ENCODE measurements at places on chromosomes 2 and 18. TPM values are rescaled to one million over a fixed set of nuclear protein-coding genes. Genes with fewer than 3 reads are reported as not detected.

CNDP2 gene
- total RNA-seq, result 176 TPM

FBXO48 gene
- total RNA-seq, result 3.4 TPM

DNA sequence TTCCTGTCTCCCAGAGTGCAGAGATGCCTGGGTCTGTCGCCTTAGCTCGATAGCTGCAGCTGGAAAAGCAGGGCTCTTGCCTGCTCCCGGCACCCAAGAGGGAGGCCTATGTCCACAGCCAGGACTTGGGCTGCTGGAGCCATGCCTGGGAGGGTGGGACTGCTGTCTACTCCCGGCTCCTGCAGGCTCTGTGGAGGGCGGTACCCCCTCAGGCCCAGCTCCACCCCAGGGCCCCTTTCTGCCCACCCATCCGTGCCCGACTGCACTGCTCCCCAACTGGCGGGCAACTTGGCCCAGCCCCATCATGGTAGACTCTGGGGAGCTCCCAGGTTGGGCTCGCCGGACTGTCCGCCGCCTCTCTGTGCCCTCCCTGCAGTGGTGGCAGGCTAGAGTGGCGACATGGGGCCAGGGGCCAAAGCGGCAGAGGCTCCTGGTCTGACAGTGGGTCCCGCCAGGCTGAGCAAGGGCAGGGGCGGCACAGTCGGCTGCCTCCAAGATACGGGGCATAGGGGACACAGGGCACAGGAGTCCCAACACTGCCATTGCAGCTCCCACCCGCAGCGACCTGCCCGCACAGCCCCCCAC lies 901.0 kb downstream of the CCDC85A start:
- H3K27ac ChIP-seq, result no peak overlapping the region
- H3K4me3 ChIP-seq, result no peak overlapping the region
- no peaks in the 10 kb centered on the region for H3K27me3 ChIP-seq
- H3K4me1 ChIP-seq, result no peaks in the 10 kb centered on the region
- no peaks in the 10 kb centered on the region for H3K36me3 ChIP-seq
- DNase-seq, result no peak

GRCh38 chr2:166381-166780 lies 97.5 kb downstream of the SH3YL1 start:
- peaks cover 20% of the 10 kb centered on the region for H3K27me3 ChIP-seq
- H3K4me3 ChIP-seq, result no peak overlapping the region
- peaks cover 2% of the 10 kb centered on the region for H3K36me3 ChIP-seq
- no peak for DNase-seq
- no peak overlapping the region for H3K27ac ChIP-seq

- H3K4me3 ChIP-seq, result no peak overlapping the region
- H3K27me3 ChIP-seq, result no peaks in the 10 kb centered on the region
- H3K4me1 ChIP-seq, result peaks cover 19% of the 10 kb centered on the region
- peaks cover 44% of the 10 kb centered on the region for H3K36me3 ChIP-seq
Measured at GRCh38 chr2:229780856-229781773, 66.8 kb upstream of the DNER start.

DNA sequence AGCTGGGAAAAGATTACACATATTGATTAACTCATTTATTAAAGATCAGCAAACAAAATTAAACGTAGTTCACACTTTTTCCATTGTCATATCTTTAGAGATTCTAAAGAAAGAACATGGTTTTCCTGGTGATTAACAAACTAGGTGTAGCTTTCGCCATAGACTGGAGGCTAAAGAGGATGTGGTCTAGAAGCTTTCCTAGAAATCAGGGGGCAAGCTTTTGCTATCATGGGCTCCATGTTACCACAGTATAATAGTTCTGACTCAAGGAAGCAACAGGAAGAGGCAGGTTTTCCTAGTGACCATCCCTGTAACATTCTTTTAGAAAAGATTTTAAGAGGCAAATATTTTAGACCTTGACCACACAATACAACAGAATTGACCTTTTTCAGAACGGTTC lies 232.7 kb downstream of the METTL4 start:
- peaks cover 11% of the 10 kb centered on the region for H3K4me1 ChIP-seq
- DNase-seq, result no peak
- H3K27me3 ChIP-seq, result peaks cover 27% of the 10 kb centered on the region
- no peak overlapping the region for H3K27ac ChIP-seq

DNA sequence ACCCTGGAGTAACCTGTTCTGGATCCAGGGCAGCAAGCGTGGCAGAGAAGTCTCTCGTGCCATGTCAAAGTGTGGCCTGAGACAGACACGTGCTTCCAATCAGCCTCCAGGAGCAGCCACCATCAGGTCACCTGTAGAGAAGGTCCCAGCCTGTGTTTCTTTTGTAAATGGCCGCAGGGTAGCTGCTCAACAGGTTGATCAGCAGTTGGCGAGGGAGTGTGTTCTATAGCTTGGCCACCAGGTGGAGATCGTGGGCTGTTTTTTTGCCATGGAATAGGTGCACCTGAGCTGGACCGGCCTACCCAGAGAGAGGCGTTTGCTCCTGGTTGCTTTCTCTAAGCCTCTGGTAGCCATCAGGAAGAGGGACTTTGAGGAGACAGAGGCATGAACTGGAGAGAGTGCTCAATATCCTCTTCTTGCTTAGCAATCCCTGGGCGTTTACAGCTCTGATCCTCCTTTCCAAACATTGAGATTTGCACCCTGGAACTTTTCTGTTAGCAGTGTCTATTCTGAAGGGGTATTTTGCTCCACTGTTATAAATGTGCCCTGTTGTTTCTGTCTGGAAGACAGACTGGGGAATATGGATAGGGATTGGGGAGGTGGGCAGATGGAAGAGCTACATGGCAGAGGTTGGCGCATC lies 34.2 kb upstream of the EN1 start:
- peaks cover 2% of the 10 kb centered on the region for H3K27me3 ChIP-seq
- H3K4me1 ChIP-seq, result peaks cover 9% of the 10 kb centered on the region

NXPH2 gene
- not detected for total RNA-seq

GRCh38 chr2:61057562-61057961 lies 8.1 kb upstream of the SANBR start:
- H3K36me3 ChIP-seq, result peaks cover 16% of the 10 kb centered on the region
- H3K27me3 ChIP-seq, result no peaks in the 10 kb centered on the region
- no peak for DNase-seq
- no peaks in the 10 kb centered on the region for H3K4me1 ChIP-seq

YWHAQ gene
- 316 TPM for total RNA-seq

GRCh38 chr2:149418065-149418464 lies 87.7 kb downstream of the LYPD6 start:
- H3K4me1 ChIP-seq, result no peaks in the 10 kb centered on the region
- no peak overlapping the region for H3K27ac ChIP-seq
- H3K36me3 ChIP-seq, result no peaks in the 10 kb centered on the region
- no peaks in the 10 kb centered on the region for H3K27me3 ChIP-seq

DNA sequence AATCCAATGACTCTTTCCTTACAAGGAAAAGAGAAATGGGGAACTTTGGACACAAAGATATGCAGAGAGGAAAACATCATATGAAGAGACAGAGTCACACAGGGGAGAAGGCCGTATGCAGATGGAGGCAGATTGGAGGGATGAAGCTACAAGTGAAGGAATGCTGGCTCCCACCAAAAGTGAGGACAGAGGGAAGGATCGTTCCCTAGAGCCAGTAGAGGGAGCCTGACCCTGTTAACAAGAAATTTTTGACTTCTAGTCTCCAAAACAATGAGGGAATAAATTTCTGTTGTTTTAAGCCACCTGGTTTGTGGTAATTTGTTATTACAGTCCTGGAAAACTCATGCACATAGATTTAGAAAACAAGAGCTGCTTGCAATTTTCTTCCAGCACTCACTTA lies 169.3 kb downstream of the PMAIP1 start:
- H3K36me3 ChIP-seq, result no peaks in the 10 kb centered on the region
- H3K4me1 ChIP-seq, result no peaks in the 10 kb centered on the region
- no peak overlapping the region for H3K4me3 ChIP-seq
- H3K27ac ChIP-seq, result no peak overlapping the region
- H3K27me3 ChIP-seq, result peaks cover 2% of the 10 kb centered on the region

DNA sequence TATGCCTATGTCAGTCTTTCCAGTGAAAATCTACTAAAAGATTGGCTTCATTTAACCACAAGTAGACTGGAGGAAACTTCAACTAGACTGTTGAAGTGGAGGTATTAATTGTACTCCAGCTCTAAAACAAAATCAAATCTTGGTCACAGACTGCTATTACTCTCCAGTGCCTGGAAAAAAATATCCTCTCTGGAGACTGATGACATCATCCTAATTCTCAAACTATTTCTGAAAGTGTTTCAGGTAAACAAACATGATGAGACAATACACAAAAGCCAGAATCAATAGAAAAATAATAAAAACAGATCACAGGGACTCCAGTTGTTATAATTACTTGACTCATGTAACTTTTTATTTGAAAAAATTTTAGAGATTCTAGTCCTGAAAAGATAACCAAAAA lies 87.7 kb upstream of the MYO3B start:
- peaks cover 9% of the 10 kb centered on the region for H3K27me3 ChIP-seq
- no peak for DNase-seq
- H3K36me3 ChIP-seq, result no peaks in the 10 kb centered on the region
- H3K27ac ChIP-seq, result no peak overlapping the region
- no peaks in the 10 kb centered on the region for H3K4me1 ChIP-seq
- no peak overlapping the region for H3K4me3 ChIP-seq

- no peaks in the 10 kb centered on the region for H3K36me3 ChIP-seq
- peaks cover 8% of the 10 kb centered on the region for H3K4me1 ChIP-seq
- no peak overlapping the region for H3K27ac ChIP-seq
- H3K4me3 ChIP-seq, result no peak overlapping the region
Measured at GRCh38 chr2:144596073-144596871, 76.4 kb upstream of the ZEB2 start.

CSRNP3 gene
- total RNA-seq, result not detected

- H3K4me1 ChIP-seq, result no peaks in the 10 kb centered on the region
- DNase-seq, result no peak
- H3K27me3 ChIP-seq, result no peaks in the 10 kb centered on the region
- no peak overlapping the region for H3K4me3 ChIP-seq
Measured at GRCh38 chr18:73258375-73259087, 390.7 kb upstream of the NETO1 start.

- H3K4me1 ChIP-seq, result no peaks in the 10 kb centered on the region
- no peak for DNase-seq
- no peak overlapping the region for H3K27ac ChIP-seq
- H3K4me3 ChIP-seq, result no peak overlapping the region
Measured at GRCh38 chr2:73716543-73717250, 20.4 kb downstream of the TPRKB start.

DNA sequence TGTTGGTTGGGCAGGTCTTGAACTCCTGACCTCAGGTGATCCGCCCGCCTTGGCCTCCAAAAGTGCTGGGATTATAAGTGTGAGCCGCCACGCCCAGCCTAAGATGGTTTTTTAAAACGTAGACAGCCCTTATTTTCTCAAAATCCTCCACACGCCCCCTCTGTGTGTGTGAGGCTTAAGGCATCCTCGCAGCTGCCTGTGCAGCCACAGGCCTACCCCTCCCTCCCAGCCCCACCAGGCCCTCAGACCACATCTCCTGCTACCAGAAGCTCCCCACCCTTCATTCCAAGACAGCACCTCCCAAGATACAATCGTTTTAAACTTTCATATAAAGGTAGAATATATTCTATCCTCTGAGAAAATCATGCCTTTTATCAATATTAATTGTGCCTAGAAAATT lies 4.8 kb downstream of the ANO7 start:
- no peaks in the 10 kb centered on the region for H3K27me3 ChIP-seq
- no peaks in the 10 kb centered on the region for H3K36me3 ChIP-seq
- no peak overlapping the region for H3K4me3 ChIP-seq
- no peak overlapping the region for H3K27ac ChIP-seq
- H3K4me1 ChIP-seq, result no peaks in the 10 kb centered on the region

TWSG1 gene
- 11.2 TPM for total RNA-seq

GRCh38 chr2:23689891-23690290 lies 237.0 kb downstream of the ATAD2B start:
- H3K4me3 ChIP-seq, result no peak overlapping the region
- no peaks in the 10 kb centered on the region for H3K27me3 ChIP-seq
- no peak for DNase-seq
- H3K27ac ChIP-seq, result no peak overlapping the region
- H3K36me3 ChIP-seq, result no peaks in the 10 kb centered on the region

STAT1 gene
- total RNA-seq, result 385 TPM

GRCh38 chr18:61589724-61590065 lies 256.5 kb downstream of the CDH20 start:
- H3K4me1 ChIP-seq, result no peaks in the 10 kb centered on the region
- H3K27me3 ChIP-seq, result peaks cover 22% of the 10 kb centered on the region
- H3K36me3 ChIP-seq, result no peaks in the 10 kb centered on the region

GRCh38 chr18:78974115-78974761 lies 5.4 kb upstream of the SALL3 start:
- H3K27ac ChIP-seq, result no peak overlapping the region
- DNase-seq, result peak; percentile 28
- peaks cover 6% of the 10 kb centered on the region for H3K4me1 ChIP-seq
- peaks cover 57% of the 10 kb centered on the region for H3K27me3 ChIP-seq

DNA sequence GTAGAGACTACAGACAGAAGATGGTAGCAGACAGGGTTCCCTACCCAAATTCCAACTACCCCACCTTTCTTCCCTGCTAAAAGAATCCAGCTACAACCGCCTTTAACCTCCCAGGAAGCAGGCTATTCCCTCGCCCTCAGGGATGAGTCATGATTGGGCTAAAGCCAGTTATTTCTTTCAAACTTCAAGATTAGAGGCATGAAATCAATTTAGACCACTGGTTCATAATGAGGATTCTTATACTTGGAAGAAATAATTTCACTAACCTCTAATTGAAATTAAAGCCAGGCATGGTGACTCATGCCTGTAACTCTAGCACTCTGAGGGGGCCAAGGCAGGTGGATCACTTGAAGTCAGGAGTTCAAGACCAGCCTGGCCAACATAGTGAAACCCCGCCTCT lies 20.0 kb downstream of the TRIP12 start:
- H3K4me1 ChIP-seq, result peaks cover 27% of the 10 kb centered on the region
- no peaks in the 10 kb centered on the region for H3K27me3 ChIP-seq
- no peak for DNase-seq
- no peak overlapping the region for H3K4me3 ChIP-seq

POTEI gene
- not detected for total RNA-seq

GRCh38 chr2:173104156-173104555 lies 28.5 kb downstream of the MAP3K20 start:
- H3K36me3 ChIP-seq, result peaks cover 1% of the 10 kb centered on the region
- H3K4me3 ChIP-seq, result no peak overlapping the region
- DNase-seq, result no peak
- no peak overlapping the region for H3K27ac ChIP-seq

DNA sequence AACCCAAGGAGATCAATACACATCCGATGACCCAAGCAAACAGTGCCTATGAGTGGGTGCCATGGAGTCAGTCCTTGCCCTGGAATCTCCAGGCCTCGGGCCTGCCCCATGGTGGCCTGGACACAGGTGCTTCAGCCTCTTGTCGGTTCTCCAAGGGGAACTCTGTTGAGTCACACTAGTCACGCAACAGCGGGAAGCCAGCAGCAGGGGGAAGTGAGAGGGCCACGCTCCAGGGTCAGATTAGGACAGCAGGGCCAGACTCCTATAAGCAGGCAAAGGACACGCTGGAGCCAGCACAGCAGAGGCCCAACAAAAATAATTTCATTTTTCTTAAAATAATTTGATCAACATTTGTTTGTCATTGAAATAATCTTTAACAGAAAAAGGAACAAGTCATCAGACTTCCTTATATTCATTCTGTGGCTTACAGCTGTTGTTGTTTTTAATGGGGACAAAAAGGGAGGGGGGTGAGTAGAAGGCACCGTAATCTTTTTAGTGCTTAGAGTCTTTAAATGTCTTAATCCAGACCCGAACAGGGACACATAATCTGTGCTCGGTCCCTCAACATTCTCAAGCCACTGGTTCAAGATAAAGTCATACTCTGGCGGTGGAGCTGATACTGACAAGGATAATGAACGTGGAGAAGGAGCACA lies 16.4 kb upstream of the ARMC9 start:
- H3K27me3 ChIP-seq, result peaks cover 3% of the 10 kb centered on the region
- no peak overlapping the region for H3K4me3 ChIP-seq
- peaks cover 2% of the 10 kb centered on the region for H3K36me3 ChIP-seq
- DNase-seq, result no peak
- H3K4me1 ChIP-seq, result peaks cover 11% of the 10 kb centered on the region
- no peak overlapping the region for H3K27ac ChIP-seq

AFF3 gene
- total RNA-seq, result 0.09 TPM

All from activated CD8-positive, alpha-beta memory T cell treated with anti-CD3 and anti-CD28 coated beads, Interleukin-2, amount 10 ng/mL, durations not matched to agents 7 days and 5 days (primary cell).